ENCODE measurements at places on chromosomes 11 and 22.

DNA sequence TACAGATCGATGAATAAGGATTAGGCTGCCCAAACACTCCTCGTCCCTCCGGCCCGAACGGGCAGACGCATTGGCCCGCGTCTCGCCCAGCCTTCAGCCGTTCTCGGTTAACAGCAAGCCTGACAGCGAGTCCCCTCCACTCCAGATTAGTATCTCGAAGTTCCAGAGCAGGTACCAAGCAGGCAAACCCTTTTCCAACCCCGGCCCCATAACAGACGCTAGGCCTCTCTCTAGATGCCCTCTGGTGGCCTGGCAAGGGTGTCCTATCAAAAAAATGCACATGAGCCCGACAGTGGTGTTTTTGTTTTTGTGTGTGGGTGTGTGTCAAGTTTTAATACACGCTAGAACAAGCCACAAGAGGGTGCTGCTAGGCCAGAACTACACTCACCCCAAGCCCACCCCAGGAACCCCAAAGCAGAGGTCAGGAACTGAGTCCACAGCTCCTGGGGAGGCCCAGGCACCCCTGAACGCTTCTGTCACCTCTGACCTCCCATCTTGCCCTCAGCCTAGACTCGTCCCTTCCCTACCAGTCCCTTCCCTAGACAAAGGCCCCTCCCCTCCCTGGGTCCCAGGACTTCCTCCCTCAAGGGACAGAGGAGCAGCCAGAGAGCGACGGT, 658 bp upstream of the ARFGAP2 start:
- H3K36me3 ChIP-seq = peaks cover 20% of the 10 kb centered on the region
- peak overlapping the region; percentile 96 for H3K27ac ChIP-seq
- peak overlapping the region; percentile 98 for H3K4me3 ChIP-seq
- peaks cover 21% of the 10 kb centered on the region for H3K4me1 ChIP-seq
- DNase-seq = peak; percentile 67
- H3K27me3 ChIP-seq = no peaks in the 10 kb centered on the region

DNA sequence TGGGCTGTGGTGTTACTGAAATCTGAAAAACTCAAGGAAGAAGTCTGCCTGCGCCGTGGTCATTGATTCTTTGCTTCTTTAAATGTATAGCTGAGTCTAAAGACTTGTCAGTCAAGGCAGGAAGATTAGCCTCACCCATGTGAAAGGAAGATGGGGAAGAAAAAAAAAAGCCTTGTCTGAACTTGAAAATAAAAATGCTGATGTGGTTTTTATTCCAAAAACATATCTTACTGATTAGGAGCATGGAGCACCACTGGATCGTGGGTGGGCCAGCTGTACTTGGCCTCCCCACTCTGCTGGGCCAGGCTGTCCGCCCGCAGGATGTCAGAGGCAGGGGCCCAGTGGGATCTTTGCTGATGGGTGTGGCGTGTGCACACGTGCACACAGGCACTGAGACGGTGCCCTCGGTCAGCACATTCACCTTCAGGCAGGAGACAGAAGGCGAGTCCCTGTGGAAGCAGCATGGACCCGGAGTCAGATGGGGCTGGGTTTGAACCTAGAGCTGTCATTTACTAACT, 111.9 kb downstream of the WNT7B start:
- H3K27me3 ChIP-seq = peaks cover 11% of the 10 kb centered on the region
- no peaks in the 10 kb centered on the region for H3K4me1 ChIP-seq
- H3K27ac ChIP-seq = no peak overlapping the region
- no peak overlapping the region for H3K4me3 ChIP-seq
- no peak for DNase-seq
- no peaks in the 10 kb centered on the region for H3K36me3 ChIP-seq

DNA sequence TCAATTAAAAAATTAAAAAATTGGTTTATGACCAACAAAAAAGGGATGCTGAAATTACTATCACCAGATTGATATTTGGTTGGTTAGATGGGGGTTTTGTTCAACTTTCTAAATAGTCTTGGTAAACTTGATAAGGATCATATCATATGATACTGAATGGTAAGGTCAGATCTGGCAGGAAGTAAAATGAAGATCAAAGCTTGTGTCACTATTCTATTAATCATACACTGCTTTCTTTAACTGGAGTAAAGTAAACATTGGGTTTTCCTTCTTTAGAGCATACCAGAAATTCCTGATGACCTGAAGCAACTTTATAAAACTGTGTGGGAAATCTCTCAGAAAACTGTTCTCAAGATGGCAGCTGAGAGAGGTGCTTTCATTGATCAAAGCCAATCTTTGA, 40.2 kb downstream of the RRM1 start:
- no peaks in the 10 kb centered on the region for H3K4me1 ChIP-seq
- no peaks in the 10 kb centered on the region for H3K27me3 ChIP-seq
- no peak overlapping the region for H3K27ac ChIP-seq
- peaks cover 61% of the 10 kb centered on the region for H3K36me3 ChIP-seq
- DNase-seq = no peak

DNA sequence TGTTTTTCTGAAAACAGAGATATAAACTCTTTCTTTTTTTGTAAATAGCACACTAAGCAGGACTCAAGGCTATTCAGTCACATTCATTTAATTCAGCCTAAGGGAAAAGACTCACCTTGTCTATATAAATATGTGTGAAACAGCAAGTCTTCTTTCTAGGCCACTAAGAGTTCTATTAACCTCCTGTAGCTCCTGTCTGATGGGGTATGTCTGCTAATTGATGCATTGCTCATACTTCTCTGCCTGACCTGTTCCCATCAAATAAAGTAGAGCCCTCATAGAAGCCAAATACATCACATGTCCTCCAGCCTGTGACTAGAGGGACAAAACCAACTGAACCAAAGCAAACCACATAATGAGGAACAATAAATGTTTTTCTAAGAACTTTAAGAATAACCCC, 68.2 kb downstream of the MSANTD4 start:
- H3K27me3 ChIP-seq = no peaks in the 10 kb centered on the region
- H3K4me1 ChIP-seq = no peaks in the 10 kb centered on the region
- H3K36me3 ChIP-seq = no peaks in the 10 kb centered on the region
- H3K27ac ChIP-seq = no peak overlapping the region

- H3K4me1 ChIP-seq = peaks cover 24% of the 10 kb centered on the region
- H3K27me3 ChIP-seq = no peaks in the 10 kb centered on the region
- H3K36me3 ChIP-seq = peaks cover 51% of the 10 kb centered on the region
- no peak for DNase-seq
These were observed 12.0 kb downstream of the RELA start for GRCh38 chr11:65650547-65651338.

DNA sequence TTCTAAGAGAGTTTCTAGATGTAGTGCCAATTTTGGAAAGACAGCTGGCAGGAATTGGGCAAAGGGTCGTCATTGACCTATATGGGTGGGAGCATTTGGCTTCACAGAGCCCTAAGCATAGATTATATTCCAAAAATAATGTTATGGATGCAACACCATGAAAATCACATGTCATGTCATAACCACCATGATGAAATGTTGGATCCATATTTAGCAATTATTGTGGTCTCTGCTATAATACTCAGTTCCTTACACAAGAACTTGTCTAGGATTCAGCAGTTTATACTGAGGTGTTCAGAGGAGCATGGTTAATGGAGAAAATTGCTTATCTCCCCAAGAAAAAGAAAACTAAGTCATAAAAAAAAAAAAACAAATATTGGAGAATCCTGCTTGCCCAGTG, 31.6 kb downstream of the NTM start:
- no peak overlapping the region for H3K27ac ChIP-seq
- H3K4me1 ChIP-seq = no peaks in the 10 kb centered on the region
- no peak overlapping the region for H3K4me3 ChIP-seq
- H3K27me3 ChIP-seq = no peaks in the 10 kb centered on the region
- no peaks in the 10 kb centered on the region for H3K36me3 ChIP-seq
- no peak for DNase-seq

DNA sequence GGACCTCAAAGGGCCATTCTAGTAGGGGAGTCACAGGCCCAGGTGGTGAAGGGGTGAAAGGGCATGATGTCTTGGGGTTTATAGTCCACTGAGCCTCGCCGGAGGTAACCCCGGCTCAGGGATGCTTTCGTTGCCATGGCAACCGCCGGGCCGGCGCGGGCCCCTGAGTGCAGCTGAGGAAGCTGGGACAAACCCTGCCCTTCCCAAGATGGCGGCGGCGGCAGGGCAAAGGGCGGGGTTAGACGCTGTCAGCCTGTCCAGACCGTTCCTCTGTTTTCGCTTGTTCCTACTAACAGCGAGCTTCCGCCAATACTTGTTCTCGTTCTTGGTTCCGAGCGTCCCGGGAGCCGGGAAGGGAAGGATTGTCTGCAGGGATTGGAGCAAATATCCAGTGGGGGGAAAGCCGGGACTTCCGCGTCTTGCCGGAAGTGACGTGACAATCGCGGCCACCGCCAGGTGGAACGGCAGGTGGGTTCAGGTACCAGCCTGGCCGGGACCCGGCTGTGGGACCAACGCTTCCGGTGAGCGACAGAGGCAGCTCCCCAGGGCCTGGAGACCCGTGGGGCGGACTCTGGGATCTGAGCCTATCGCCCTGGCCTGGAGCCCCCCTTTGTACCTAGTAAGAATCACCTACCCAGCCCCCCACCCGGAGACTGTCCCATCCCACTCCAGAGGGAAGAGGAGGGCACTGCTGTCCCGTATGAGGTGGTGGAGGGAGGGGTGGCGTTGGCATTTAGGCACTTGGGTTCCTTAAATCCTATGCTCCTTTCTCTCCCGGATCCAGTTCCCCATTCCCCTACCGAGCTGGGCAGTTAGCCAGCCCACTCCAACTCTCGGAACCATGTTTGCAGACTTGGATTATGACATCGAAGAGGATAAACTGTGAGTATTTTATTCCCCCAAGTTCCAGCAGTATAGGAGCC, at the start of gene PICK1:
TSS of gene PICK1 (plus strand) at position 436 of the 923 bp plus-strand sequence. CDS start at position 842, 406 bp downstream.
- DNase-seq = peak; percentile 77
- peaks cover 5% of the 10 kb centered on the region for H3K4me1 ChIP-seq
- no peaks in the 10 kb centered on the region for H3K27me3 ChIP-seq
- peaks cover 4% of the 10 kb centered on the region for H3K36me3 ChIP-seq

DNA sequence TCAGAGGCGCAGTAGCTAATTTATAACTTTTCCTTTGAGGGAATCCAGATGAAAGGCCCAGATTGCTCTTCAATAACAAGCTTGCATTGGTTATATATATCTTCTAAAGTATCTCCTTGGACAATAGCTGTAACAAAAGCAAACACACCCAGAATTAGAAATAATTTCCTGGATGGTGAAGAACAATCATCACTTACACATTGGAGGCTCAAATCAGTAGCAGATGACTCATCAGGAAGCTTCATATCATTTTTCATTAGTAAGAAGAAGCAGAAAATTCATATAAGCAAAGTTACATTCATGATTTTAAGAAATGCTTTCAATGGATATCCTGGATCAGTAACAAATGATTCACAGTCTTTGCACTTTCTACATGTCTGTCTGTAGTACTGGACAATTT, 173.6 kb upstream of the CCDC90B start:
- no peak for DNase-seq
- H3K4me3 ChIP-seq = no peak overlapping the region
- no peak overlapping the region for H3K27ac ChIP-seq
- no peaks in the 10 kb centered on the region for H3K36me3 ChIP-seq
- no peaks in the 10 kb centered on the region for H3K27me3 ChIP-seq

DNA sequence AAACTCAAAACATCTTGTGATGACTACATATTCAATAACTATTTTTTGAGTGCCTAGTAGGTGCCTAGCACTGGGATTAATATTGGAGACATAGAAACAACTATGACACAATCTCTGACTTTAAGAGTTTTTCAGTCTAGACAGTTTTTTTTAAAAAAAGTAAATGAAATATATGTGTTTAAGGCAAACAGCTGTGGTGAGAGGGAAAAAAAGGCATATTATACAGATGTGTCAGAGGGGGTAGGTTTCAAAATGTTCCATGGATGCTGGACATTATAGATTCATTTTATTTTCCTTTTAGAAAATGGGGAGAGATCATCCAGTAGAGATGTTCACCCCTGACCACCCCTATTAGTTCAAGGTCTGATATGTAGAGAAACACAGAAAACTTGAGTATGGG, 90.8 kb downstream of the LUZP2 start:
- no peak overlapping the region for H3K27ac ChIP-seq
- H3K4me1 ChIP-seq = no peaks in the 10 kb centered on the region
- H3K36me3 ChIP-seq = no peaks in the 10 kb centered on the region
- DNase-seq = no peak
- H3K27me3 ChIP-seq = no peaks in the 10 kb centered on the region

GRCh38 chr11:58186938-58187337, 1.9 kb upstream of the OR9Q2 start:
- H3K27me3 ChIP-seq = no peaks in the 10 kb centered on the region
- DNase-seq = no peak
- no peaks in the 10 kb centered on the region for H3K36me3 ChIP-seq

GRCh38 chr11:93236741-93237675, 39.2 kb upstream of the SLC36A4 start:
- H3K27me3 ChIP-seq = peaks cover 5% of the 10 kb centered on the region
- H3K27ac ChIP-seq = no peak overlapping the region
- H3K4me1 ChIP-seq = no peaks in the 10 kb centered on the region
- DNase-seq = no peak

DNA sequence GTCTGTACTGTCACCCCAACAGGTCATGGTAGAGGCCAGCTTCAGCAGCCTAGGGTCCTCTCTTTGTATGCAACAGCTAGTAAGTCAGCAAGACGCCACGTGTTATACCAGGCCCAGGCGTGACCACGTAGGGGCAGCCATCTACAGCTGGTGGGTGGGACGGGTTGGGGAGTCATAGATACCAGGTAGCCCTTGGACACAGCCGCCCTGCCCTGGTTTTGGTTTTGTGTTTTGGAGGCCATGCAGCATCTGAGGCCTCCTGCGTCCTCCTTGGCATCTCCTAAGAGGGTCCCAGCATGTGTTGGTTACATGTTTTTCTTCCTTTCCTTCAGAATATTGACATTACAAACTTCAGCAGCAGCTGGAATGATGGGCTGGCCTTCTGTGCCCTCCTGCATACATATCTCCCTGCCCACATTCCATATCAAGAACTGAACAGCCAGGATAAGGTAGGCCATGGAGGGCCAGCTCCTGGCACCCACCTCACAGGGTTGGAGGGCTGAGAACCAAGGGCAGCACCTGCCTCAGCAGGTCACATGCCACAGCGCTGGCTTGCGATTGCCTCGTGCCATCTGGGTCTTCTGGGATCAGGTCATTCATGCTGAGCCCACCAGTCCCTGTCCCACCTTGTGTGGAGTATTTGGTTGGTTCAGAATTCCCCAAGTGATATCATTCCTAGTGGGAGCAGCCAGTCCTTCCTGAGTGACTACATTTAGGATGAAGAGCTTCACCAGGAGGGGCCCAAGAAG, 16.0 kb upstream of the ADORA2A start:
- H3K27me3 ChIP-seq = no peaks in the 10 kb centered on the region
- H3K4me3 ChIP-seq = no peak overlapping the region
- H3K36me3 ChIP-seq = peaks cover 31% of the 10 kb centered on the region
- H3K4me1 ChIP-seq = no peaks in the 10 kb centered on the region

- no peak overlapping the region for H3K27ac ChIP-seq
- H3K4me3 ChIP-seq = no peak overlapping the region
- H3K36me3 ChIP-seq = no peaks in the 10 kb centered on the region
- H3K27me3 ChIP-seq = no peaks in the 10 kb centered on the region
- no peaks in the 10 kb centered on the region for H3K4me1 ChIP-seq
These were observed 30.7 kb upstream of the TH start for GRCh38 chr11:2202071-2202899.

GRCh38 chr11:34356130-34356529, 1.7 kb downstream of the ABTB2 start:
- no peaks in the 10 kb centered on the region for H3K36me3 ChIP-seq
- H3K27me3 ChIP-seq = peaks cover 23% of the 10 kb centered on the region
- no peak for DNase-seq
- H3K4me3 ChIP-seq = no peak overlapping the region

GRCh38 chr11:119505071-119505470, 82.1 kb upstream of the THY1 start:
- H3K4me1 ChIP-seq = no peaks in the 10 kb centered on the region
- no peaks in the 10 kb centered on the region for H3K27me3 ChIP-seq
- no peaks in the 10 kb centered on the region for H3K36me3 ChIP-seq
- no peak overlapping the region for H3K4me3 ChIP-seq

- H3K36me3 ChIP-seq = peaks cover 18% of the 10 kb centered on the region
- peaks cover 24% of the 10 kb centered on the region for H3K4me1 ChIP-seq
- no peak overlapping the region for H3K27ac ChIP-seq
- DNase-seq = no peak
- no peak overlapping the region for H3K4me3 ChIP-seq
These were observed 3.8 kb downstream of the COA4 start for GRCh38 chr11:73872749-73873357.
